ENCODE measurements at places on chromosomes 5 and 9.

DNA sequence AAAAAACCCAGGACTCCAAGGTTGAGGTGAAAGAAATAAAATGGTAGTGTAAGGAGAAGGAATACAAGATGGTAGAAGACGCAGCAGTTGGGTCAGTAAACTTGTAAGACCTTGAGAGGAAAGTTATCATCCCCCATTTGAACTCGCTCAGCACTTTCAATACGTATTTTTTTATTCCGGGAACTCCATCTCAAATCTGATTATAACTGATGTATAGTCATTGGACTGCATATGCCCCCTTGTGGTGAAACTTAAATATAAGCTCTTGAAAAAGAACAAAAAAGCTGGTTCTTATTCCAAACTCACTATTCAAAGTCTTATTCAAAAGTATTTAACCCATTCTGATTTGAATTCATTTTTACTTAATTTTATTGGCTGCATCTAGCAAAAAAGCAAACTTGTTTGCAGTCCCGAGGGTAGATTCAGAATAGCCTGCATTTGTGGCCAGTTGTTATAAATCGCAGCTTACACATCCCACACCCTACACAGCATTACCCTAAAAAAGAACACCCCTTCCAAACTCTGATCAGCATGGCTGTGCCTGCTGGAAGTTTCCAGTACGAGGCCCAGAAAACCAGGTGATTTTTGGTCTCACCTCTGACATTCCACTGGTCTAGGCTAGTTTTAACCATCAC is 118.0 kb downstream of the ESM1 start:
- no peak for DNase-seq

DNA sequence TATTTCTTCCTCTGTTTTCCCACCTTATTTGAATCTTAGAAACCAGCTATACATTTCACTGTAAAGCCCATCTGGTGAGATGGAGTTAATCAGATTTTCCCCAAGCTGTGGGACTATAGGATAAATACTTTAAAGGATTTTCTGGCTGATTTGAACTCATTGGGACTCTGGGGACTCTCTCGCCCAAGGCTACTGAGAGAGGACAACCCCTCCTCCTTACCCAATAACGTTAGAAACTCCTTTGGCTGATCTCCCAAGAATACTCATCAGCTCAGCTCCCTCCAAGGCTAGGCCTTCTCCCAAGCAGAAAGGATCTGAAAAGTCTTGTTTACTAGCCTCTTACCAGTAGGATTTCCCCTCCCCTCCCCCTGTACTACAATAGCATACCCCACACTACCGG is 1.5 kb upstream of the GLRA1 start:
- no peak for DNase-seq

DNA sequence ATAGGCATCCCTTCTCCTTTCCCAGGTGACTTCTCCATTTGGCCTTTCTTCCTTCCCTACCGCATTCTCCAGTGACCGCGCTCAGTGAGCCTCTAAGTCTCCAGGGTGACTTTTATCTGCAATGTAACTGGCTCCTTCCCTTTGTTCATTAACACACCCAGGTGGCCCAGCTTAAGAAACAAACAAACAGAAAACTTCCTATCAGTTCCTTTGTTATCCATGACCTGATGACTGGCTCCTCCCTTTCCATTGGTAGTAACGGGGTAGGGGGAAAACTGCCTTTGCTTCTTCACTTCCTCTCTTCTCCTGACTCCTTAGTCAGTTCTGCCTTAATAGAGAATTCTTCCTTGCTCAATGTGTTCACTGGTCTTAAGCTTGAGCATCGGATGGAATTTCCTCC is 7.0 kb upstream of the SH3GL2 start:
- DNase-seq = no peak

GRCh38 chr9:14021871-14022525 is 291.9 kb downstream of the NFIB start:
- DNase-seq = no peak

GRCh38 chr9:20236676-20237075 is 385.6 kb downstream of the MLLT3 start:
- DNase-seq = no peak

DNA sequence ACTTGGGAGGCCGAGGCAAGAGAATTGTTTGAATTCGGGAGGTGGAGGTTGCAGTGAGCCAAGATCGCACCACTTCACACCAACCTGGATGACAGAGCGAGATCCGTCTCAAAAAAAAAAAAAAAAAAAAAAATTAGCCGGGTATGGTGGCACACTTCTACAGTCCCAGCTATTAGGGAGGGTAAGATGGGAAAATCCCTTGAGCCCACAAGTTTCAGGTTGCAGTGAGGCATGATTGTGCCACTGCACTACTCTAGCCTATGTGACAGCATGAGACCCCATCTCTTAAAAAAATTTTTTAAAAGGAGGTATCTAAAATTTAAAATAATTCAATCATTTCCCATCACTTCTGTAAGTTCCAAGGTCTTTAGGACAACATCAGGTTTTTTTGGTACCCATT is 26.0 kb downstream of the PSIP1 start:
- no peak for DNase-seq

- no peak for DNase-seq
Observed at GRCh38 chr5:178820001-178820400, 39.8 kb upstream of the ZNF354B start.

- DNase-seq = no peak
Observed at GRCh38 chr5:150758203-150758530, 650 bp downstream of the DCTN4 start.

- no peak for DNase-seq
Observed at GRCh38 chr5:82307451-82307850, 29.3 kb upstream of the RPS23 start.

- no peak for DNase-seq
Observed at GRCh38 chr5:67623078-67623477, 426.5 kb upstream of the CD180 start.

DNA sequence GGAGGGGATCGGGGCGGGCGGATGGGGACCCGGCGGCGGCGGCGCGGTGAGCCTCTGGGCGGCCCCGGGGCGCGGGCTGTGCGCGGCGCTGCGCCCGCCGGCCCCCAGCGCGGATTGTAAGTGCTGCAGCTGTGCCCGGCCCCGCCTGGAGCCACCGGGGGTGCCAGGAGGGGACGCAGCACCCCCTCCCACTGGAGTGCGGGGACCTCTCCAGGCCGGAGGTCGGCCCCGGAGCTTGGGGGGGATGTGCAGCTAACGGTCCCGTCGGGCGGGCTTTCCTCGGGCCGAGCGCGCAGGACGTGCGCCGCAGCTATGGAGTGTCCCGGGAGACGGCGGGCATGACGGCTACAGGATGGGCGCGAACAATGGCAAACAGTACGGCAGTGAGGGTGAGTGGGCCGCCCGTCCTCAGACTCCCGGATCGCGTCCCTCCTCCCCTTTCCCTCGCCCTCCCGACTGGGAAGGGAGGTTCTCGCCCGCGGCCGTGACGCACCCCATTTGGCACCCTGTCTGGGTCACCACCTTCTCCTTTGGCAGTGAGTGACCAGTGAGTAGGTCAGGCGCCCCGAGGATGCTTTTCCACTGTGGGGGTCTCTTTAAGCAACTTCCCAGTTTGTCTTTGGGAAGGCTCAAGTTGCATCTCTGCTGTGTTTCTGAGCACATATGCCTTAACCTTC is 483 bp downstream of the FBXL7 start:
- DNase-seq = no peak

DNA sequence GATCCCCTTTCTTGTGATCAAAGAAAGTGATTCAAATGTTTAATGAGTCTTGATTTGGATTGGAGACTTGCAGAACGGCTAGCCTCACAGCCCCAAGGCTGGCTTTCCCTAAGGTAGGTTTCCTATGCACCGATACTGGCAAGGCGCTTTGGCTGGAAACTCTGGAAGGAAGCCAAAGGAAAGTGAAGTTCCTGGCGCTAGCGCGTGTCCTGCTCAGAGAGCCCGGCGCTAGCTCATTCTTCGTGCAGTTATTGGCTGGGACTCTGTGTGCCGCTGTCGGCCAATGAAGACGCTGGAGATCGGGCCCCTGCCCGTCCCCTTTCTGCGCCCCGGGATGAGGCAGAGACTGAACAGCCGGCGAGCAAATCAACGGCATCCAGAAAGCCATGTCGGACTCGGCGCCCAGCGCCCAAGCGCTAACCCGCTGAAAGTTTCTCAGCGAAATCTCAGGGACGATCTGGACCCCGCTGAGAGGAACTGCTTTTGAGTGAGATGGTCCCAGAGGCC is at the start of gene PCDHGC3:
Gene PCDHGC3, plus strand, starts transcription at position 342 of the 507 bp plus-strand sequence. Its CDS starts 151 bp downstream, at position 493.
- peak; percentile 70 for DNase-seq

DNA sequence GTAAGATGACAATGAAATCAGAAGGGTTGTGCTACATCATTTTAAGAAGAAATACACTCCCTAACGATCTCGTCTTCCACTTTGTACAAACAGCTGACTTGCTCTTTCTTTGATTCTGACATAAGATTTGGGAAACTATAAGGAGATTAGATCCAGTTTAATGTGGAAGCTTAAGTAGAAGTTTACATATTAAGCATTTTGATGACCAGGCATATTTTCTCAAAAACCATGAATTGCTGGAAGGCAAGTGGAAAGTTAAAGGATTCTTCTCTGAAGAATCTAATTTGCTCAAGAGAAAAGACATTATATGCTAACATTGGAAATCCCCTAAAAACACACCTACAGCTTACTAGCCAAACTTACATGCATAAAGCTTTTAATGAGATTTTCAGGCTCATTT is 531.9 kb upstream of the PTPRD start:
- DNase-seq = no peak

DNA sequence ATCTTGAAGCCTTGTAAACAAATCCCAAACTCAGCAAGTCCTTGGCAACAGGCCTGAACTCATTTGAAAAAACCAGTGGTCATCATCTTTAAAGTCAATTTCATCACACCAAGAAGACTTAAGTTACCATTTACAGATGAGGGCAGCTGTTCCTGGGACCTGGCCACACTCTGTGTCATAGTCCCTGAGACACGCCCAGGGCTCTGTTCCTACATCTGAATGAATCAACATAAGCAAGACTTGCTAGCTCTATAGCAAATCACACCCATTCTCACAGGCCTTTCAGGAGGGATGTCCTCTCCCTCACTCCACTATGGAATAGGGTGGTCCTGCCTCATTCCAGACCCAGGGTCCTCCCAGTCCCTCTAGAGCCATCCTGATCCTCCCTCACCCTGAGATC is 142.8 kb downstream of the NSG2 start:
- DNase-seq = no peak

- no peak for DNase-seq
Observed at GRCh38 chr9:120538339-120538738, 41.6 kb downstream of the CDK5RAP2 start.

DNA sequence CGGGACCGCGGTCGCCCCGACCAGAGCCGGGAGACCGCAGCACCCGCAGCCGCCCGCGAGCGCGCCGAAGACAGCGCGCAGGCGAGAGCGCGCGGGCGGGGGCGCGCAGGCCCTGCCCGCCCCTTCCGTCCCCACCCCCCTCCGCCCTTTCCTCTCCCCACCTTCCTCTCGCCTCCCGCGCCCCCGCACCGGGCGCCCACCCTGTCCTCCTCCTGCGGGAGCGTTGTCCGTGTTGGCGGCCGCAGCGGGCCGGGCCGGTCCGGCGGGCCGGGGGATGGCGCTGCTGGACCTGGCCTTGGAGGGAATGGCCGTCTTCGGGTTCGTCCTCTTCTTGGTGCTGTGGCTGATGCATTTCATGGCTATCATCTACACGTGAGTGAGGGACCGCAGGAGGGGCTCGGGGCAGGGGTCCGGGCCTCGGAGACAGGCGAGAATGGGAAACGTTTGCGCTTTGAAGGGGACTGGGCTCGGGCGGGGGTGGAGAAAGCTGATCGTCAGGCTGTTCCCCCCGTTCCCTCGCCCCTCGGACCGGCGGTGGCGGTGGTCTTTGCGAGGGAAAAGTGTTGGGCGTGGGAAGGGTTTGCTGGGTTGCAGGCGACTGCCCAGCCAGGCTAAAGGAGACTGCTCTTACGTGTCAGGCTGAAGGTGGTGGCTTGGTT is 457 bp downstream of the UGCG start:
- no peak for DNase-seq

GRCh38 chr9:135701959-135702721 is at the start of gene KCNT1:
Gene KCNT1 (plus strand): TSS chr9:135702185. CDS start chr9:135702259, 74 bp downstream.
- peak; percentile 75 for DNase-seq

DNA sequence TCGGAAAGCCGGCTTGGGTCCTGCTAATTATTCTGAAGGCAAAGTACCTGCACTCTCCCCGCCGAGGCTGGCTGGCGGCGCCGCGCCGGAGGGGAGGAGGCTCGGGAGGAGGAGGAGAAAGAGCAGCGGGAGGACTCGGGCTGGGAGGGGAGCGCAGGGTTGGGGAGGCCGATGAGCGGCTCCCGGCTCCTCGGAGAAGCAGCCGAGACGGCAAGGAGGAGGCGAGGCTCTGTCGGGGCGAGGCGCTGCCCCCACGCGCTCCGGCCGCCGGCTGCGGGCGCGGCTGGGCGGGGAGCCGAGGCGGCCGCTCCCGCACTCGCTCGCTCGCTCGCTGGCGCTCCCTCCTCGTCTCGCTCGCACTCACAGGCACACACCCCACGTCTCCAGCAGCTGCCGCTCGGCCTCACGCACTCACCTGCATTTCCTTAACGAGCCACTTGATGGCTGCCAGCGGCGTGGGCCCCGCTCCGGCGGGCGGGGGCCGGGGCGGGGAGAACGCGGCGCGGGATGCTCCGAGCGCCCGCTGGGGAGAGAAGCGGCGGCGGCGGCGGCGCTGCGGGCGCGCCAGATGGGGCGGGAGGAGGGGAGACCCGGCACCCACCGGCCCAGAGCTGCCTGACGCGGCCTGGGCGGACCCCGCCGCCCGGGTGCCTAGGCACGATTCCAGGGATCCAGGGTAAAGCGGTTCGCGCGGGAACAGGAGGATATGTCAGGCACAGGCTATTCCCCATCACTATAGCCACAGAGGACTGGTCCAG is at the start of gene PTPRD:
Gene PTPRD, minus strand, starts transcription at position 362 of the 758 bp plus-strand sequence.
- peak; percentile 29 for DNase-seq

- no peak for DNase-seq
Observed at GRCh38 chr9:125409217-125409636, 147.6 kb downstream of the GAPVD1 start.

DNA sequence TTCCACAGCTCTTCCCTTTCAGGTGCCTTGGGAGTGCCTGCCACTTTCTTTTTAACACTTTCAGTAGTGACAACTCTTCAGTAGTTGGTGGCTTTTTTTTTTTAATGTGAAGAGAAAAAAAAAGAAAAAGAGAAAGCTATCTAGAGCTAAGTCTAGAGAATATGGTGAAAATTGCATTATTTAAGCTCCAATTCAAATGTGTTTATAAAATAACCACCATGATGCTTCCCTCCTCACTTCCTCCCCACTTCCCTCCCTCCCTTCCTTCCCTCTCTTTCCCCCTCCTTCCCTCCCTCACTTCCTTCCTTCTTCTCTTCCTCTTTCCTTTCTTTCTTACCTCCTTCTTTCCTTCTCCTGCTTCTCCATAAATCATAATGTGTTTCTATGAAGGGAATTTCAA is 456.7 kb upstream of the ACTBL2 start:
- no peak for DNase-seq

DNA sequence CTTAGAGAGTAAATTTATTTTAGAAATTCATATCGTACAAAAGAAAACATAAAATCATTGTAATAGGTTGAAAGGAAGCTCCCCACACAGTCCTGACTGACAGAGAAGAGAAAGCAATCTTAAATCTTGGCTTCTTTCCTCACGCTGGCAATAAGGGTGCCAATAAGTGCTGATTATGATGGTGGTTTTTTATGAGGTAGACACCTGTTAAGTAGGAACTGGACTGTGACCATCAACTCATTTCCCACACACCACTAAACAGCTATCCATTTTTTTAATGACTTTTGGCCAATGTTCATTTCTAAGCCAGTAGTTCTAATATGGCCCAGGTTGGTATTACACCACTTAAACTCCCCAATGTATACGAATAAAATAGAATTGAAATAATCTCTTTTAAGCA is 893.5 kb upstream of the NUDT12 start:
- no peak for DNase-seq

- DNase-seq = no peak
Observed at GRCh38 chr5:72788866-72789505, 27.5 kb upstream of the TNPO1 start.

- DNase-seq = no peak
Observed at GRCh38 chr5:156963125-156963524, at the start of gene TIMD4. Gene TIMD4 (minus strand): TSS chr5:156963226. CDS start chr5:156963198, 28 bp downstream.
